GM18507 (cell line): ENCODE measurements at places on chromosomes 4 and X.

- DNase-seq = no peak
Observed at GRCh38 chrX:48939524-48940228, 17.7 kb downstream of the OTUD5 start.

DNA sequence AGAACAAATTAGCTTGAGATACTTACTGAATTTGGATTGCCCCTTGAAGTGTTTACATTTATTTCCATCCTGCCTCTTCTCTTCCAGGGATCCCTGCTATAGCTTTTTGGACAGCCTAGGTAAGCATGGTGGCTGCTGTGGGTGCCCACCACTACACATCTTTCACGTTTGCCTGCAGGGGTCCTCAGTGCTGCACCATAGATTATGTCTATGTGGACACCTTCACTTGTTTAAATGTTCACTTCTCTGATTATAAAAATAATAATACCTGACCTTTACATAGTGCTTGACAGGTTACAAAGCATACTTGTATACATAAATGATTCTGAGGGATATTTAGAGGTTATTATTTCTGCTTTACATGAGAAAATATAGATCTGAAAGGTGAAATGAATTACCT, 67.9 kb upstream of the SLC4A4 start:
- DNase-seq = no peak

DNA sequence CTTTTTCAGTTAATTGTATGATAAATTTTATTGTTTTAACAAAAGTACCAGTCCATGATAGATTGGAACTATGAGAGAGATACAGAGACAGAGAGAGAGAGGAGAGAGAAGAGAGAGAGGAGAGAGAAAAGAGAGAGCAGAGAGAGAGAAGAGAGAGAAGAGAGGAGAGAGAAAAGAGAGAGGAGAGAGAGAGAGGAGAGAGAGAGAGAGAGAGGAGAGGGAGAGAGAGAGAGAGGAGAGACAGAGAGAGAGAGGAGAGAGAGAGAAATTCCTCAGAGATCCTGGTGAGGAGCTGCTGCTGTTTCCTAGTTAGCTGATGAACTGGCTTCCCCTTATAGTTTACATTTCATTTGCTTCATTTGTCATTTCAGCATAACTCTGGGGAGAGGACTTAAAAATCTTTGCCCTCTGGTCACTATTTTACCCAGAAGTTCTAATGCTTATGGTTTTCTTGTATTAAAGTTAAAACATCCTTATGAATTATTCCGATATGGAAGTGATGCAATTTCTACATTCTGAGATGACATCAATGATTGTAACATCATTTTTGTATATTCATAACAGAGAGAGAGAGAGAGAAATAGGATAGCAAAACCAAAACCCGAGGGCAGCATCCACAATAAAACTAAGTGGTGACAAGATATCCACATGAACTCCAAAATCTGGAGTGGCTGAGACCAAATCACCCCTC, 10.8 kb downstream of the CTAG1A start:
- no peak for DNase-seq

DNA sequence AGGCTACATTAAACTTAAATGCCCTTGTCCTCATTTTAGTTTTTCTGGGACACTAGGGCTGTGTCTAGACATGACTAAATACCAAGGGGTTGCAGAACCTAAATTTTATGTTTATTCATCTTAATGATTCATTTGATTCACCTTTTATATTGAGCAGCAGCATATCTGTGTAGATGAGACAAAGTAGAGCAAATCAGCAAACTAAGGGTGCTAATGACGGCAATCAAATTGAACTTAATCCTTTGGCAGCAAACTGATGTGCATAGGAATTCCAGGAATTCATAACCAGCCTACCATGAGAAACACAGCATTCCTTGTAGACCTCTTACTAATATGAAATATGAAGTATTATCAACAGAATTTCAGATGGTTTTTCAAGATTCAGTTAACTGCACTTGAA, 25.1 kb downstream of the EPHA5 start:
- DNase-seq = no peak

- DNase-seq = no peak
Observed at GRCh38 chrX:140709421-140709846, at the start of gene LINC00632. Gene LINC00632, plus strand, starts transcription at chrX:140709759.

DNA sequence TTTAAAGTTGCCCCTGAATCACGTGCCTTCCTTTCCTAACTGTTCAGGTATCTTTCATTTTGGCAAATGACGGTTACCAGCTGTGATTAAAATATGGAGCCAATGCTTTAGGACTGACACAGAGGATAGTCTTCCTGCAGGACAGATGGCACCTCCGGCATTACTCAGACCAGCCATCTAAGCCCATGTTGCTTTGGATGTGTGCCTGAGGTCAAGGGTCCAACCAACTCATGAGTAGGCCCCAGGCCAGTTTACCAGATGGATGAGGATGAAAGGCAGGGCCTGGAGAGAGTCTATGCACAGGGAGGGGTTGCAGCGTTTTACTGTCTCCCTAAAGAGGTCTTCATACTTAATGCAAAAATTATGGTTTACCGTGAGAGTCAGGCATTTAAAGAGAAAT, 174.0 kb upstream of the GATB start:
- no peak for DNase-seq

GRCh38 chr4:87188048-87188447, 32.4 kb downstream of the KLHL8 start:
- no peak for DNase-seq

DNA sequence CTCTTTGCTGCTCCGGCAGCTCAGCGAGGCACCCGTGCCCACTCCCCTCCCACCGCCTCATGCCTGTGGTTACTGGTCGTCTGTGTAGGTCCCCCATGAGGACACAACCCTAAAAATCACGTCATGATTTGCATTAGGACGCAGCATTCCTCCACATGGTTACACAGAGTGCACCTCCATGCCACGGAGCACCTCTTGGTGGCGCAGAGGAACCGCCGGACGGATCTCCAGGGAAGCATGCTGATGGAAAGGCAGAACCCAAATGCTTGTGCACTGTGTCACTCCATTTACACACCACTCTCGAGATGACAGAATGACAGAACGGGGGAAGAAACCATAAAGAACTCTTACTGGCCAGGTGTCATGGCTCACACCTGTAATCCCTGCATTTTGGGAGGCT, 22.4 kb downstream of the FAM53A start:
- no peak for DNase-seq

DNA sequence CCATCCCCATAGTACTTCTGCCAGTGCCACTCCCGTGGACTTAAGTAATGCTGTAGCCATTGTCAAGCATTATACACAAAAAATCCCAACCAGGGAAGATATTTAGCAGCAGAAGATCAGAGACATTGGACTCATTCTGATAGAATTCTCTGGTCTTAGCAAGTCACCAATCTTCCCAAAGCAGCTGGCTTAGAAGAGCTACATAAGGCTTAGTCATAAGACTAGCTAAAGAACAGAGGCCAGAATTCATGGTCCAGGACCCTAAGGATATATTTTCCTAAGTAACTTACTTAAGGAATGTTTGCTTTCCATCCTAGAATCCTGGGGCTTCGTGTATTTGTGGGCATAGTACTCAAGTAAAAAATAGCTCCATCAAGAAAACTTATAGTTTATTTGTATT, 100.3 kb upstream of the SLIT2 start:
- no peak for DNase-seq

DNA sequence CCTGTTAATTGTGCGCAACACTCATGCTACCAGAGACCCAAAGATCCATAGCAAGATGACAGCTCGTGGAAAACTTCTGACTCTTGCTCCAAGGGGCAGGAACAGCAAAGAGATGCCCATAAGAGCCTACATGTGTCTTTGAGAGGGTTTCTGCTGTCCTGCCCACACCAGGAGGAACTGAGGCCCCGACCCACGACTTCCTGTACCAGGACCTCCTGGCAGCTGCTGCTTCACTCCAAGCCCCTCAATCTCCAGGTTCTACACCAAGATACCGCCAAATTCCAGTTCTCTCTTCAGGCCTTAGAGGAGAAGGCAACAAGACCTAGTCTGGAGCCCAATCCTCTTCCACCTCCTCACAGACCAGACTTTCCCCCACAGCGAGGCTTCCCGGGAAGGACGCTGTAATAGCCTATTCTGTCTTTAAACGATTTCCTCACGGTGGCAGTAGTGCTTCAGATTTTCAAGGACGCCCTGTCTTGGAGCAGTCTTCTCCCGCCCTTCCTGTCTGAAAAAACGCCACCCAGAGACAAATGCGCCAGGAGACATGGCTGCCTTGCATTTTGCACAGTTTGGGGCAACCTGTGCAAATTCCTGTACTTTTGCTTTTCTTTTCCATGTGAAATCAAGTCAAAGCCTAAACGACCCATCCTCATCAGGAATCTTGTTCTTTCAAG, 230.2 kb upstream of the STK26 start:
- no peak for DNase-seq

GRCh38 chr4:40682290-40683101, 52.8 kb upstream of the RBM47 start:
- DNase-seq = no peak

GRCh38 chr4:30727409-30727808, 7.2 kb downstream of the PCDH7 start:
- no peak for DNase-seq

GRCh38 chr4:1987721-1988326, 20.9 kb downstream of the NELFA start:
- DNase-seq = no peak

- DNase-seq = no peak
Observed at GRCh38 chr4:184261246-184261645, 43.6 kb upstream of the ENPP6 start.

DNA sequence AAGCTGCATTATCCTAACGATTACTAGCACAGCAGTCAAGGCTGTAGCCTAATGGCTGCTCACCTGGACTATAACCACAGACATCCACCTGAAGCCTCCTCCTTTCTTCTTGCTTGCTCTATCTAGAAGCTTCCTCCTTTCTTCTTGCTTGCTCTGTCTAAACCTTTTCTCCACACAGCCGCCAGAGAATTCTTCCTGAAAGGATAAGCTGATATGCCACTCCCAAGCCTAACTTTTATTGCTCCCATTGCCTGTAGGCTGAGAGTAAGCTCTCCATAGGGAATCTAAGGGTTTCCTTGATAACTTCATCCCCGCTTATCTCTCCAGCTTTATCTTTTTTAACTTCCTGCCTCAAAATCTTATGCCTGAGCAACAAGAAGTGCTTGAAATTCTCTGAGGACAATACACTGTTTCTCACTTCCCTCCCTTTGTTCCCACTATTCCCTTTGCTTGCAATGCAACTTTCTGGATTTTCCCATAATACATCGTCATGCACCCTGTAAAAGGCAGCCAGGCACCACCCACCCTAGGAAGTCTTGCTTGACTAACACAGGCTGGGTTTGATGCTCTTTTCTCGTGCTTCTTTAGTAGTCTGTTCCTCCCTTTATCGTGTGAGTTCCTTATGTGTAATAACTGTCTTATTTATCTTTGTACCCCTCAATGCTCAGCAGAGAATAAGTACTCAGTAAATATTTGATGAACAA, 1.4 kb upstream of the LRIT3 start:
- no peak for DNase-seq

- DNase-seq = no peak
Observed at GRCh38 chrX:10217198-10217597, 60.4 kb downstream of the CLCN4 start.

- DNase-seq = no peak
Observed at GRCh38 chr4:88533088-88533790, 9.7 kb upstream of the PYURF start.

GRCh38 chr4:82712561-82712960, 86.0 kb downstream of the SCD5 start:
- DNase-seq = no peak

DNA sequence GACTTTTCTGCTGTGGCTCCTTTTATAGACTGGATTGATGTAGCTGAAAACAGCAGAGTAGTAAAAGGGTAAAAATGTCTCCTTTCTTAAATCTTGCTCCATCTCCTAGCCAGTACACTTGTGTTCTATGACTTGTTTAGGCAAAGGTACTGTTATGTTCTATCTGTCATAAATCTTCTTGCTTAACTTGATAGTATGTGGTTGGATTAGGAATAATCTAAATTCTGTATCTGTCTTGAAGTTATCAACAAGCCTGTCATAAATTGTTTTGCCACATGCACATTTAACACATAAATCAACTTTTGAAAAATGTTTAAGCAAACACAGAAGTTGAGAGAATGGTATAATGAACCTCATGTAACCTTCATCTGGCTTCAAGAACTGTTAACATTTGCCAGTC, 157.0 kb downstream of the FRAS1 start:
- no peak for DNase-seq
